ENCODE measurements at places on chromosomes 11 and 22.

DNA sequence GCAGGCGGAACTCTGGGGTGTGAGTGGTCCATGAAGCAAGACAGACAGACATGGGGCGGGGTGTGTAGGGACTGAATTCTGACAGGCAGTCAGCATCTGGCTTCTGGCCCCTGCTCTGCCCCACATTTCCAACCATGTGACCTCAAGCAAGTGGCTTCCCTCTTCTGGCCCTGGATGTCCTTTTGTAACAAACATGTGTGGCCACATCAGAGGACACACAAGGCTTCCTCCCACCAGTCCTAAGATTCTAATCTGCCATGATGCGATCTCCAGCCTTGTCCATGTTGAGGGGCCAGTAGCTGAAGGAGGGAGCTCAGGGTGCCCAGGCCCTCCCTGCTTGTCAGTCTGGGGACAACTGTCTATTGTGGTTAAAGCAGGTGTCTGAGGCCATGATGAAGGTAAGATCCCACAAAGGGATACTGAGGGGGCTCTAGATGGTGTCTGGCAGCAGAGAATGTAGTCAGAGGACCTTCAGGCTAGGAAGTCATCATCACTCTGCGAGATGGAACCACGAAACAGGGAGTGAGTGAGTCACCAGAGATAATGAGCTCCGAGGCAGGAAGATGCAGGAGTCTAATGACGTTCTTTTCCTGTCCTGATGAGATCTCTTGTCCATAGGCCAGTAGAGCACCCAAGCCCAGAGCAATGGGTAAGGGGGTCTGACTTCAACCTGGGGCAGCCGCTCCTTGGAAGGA lies 27.4 kb downstream of the DRD2 start:
- no peak for DNase-seq

- no peak for DNase-seq
Observed at GRCh38 chr11:130474637-130475400, 26.4 kb downstream of the ADAMTS15 start.

DNA sequence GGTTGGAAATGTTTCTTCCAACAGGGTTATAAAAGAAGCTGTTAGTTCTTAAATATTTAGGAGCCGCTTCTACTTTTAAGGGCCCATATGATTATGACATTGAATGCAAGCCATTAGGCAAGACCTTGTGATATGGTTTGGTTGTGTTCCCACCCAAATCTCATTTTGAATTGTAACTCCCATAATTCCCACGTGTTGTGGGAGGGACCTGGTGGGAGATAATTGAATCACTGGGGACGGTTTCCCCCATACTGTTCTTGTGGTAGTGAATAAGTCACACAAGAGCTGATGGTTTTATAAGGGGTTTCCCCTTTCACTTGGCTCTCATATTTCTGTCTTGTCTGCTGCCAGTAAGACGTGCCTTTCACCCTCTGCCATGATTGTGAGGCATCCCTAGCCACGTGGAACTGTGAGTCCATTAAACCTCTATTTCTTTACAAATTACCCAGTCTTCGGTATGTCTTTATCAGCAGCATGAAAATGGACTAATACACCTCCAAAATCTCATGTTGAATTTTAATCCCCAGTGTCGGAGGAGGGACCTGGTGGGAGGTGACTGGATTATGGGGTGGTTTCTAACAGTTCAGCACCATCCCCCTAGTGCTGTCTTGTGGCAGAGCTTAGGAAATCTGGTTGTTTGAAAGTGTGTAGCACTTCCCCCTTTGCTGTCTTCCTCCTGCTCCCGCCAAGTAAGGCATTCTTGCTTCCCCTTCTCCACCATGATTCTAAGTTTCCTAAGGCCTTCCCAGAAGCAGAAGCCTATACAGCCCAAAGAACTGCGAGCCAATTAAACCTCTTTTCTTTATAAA lies 4.3 kb downstream of the CD59 start:
- no peak for DNase-seq

DNA sequence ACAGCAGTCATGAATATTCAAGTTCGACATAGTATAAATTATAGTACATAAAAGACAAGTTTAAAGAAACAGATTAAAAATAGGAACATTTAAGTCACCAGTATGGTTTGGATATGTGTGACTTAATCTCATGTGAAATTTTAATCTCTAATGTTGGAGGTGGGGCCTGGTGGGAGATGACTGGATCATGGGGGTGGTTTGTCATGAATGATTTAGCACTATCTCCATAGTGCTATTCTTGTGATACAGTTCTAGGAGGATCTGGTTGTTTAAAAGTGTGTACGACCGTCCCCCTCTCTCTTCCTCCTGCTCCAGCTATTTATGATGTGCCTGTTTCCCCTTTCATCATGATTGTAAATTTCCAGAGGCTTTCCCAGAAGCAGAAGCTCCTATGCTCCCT lies 3.3 kb downstream of the KDM4E start:
- DNase-seq = no peak

DNA sequence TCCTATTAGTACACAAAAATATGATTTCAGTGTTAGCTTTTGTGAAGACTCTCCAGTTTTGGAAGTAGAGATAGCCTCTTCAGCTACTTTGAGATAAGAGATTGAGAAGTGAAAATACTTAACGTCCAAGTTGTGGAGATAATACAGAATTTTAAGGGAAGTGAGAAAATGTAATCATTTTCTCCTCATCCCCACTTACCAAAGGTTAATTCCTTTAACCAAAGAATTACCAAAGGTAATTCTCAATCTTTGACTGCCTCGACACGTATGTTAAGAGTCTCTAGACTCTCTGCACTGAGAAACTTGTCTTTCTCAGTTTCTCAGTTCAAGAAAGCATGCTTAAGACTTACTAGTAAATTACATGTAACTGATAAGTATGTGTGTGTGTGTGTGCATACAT lies 15.3 kb downstream of the C11orf54 start:
- no peak for DNase-seq

- no peak for DNase-seq
Observed at GRCh38 chr11:47570651-47571356, 5.4 kb downstream of the PTPMT1 start.

DNA sequence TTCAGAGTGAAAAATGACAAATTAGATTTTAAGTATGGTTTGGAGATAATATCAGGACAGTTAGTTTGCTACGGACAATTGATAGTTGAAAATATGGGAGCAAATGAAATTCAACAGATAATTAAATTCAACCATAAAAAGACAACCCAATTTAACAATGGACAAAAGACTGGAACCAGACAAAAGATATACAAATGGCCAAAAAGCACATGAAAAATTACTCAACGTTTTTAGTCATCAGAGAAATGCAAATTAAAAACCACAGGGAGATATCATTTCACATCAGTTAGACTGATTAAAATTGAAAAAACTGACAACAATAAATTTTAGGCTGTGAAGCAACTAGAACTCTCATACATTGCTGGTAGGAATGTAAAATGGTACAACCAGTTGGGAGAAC lies 27.2 kb downstream of the SIK2 start:
- DNase-seq = no peak

GRCh38 chr11:3243880-3244279 lies 11.7 kb upstream of the MRGPRE start:
- no peak for DNase-seq

- no peak for DNase-seq
Observed at GRCh38 chr22:35311551-35311999, 11.9 kb downstream of the TOM1 start.

GRCh38 chr11:45964911-45965389 lies 42.5 kb downstream of the LARGE2 start:
- peak; percentile 78 for DNase-seq

DNA sequence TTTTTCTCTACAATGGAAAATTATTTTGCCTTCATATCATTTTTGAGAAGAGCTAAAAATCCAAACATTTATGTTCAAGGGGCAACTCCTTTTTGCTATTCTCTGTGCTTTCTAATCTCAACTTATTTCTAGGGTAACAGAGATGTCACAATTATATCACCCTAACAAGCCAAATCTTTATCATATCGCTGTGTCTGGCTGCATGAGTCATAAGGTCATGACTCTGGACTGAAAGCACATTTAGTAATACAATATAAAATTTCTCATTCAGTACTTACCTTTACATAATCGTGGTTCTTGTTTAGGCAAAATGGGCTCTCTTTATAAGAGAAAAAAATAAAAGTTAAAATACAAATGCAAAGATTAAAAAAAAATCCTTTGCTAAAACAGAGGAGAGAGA lies 326.0 kb downstream of the CASP12 start:
- no peak for DNase-seq

DNA sequence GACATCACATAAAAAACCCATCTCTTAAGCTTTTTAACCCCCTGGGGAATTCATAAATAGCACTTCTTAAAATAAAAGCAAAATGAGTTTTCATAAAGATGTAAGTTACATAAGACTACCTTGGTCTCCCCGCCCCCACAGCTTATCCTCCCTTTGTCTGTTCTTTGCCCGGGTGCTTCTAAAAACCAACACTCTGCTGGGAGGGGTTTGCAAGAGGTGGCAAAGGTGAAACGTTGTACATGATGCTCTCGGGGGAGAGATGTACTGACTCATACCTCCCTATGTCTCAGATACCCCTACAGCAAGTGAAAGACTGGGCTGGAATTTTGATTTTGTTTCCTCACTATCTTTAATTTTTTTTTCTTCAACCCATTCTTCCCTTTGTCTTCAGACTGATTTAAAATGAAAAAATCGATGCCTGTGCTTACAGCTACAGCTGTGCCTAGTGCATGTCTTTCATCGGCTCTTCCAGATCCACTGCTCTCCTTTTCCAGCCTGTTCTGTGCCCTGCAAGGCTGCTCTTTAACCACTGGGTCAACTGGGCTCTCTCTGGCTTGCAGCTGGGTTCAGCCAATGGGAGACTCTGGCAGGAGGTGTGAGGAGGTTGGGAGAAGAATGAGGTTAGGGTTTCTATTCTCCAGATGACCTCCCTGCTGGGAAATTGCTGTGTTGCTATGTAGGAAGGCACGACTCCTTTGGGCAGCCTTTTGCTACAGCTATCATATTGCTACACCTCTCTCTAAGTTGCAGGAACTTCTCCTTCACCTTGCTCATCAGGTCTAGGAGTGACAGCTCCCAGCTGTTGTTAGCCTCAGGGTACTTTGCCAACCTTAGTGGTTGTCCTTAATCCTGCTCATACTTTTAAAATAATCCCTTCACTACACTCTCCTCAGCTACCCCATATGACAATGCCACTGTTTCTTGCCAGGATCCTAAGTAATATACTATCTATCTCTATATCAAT lies 266.5 kb downstream of the TENM4 start:
- DNase-seq = no peak

DNA sequence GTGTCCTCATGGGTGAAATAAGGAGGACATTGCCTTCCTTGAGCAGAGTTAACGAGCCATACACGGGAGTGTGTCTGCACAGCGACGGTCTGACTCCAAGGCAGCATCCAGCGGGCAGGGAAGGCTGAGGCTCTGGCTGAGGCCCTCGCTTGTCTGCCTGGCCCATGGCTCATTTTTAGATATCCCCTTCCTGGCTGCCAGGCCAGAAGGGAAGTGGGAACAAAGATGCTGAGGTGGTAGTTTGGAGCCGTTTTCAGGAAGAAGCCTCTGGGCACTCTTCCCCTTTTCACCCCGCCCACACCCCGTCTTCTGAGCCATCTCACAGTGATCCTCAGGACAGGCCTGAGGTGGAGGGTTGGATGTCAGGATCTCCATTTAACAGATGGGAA lies 3.0 kb upstream of the SLCO2B1 start:
- DNase-seq = no peak

DNA sequence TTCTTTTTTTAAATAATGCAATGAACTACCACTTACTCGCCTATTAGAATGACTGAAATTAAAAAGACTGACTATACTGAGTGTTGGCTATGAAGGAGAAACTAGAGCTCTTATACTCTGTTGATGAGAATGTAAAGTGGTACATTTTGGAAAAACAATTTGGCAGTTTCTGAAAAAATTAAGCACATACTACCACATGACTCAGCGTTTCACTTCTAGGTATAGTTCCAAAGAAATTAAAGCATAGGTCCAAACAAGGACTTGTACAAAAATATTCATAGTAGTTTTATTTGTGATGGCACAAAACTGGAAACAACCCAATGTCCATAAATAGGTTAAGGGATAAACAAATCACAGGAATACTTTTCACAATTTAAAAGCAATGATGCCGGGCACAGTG lies 22.4 kb upstream of the SLC29A2 start:
- DNase-seq = no peak

DNA sequence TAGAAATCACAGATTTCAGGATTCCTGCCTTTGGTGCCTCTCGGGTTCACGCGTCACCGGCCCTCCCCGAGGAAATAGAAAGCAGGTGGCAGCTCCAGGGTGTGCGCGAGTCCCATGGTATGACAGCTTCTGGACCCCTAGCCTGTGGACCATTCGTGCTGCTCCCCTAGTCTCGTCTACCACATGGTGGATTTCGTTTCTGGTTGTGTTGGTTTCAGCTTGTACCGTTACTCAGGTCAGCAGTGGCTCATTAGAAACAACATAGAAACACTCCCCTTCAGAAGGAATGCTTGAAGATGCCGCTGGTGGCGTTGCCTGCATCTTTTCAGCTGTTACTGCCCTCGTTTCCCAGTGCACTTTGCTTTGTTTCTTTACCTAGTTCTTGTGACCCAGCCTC lies 700 bp downstream of the TTC17 start:
- no peak for DNase-seq

DNA sequence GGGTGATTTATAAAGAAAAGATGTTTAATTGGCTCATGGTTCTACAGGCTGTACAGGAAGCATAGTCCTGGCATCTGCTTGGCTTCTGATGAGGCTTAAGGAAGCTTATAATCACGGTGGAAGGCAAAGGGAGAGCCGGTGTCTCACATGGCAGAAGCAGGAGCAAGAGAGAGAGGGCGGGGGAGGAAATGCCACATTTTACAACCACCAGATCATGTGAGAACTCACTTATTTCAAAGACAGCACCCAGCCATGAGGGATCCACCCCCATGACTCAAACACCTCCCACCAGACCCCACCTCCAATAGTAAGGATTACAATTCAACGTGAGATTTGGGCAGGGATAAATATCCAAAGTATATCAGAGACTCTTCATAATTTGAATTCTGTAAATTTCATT lies 200.7 kb downstream of the MSANTD4 start:
- no peak for DNase-seq

DNA sequence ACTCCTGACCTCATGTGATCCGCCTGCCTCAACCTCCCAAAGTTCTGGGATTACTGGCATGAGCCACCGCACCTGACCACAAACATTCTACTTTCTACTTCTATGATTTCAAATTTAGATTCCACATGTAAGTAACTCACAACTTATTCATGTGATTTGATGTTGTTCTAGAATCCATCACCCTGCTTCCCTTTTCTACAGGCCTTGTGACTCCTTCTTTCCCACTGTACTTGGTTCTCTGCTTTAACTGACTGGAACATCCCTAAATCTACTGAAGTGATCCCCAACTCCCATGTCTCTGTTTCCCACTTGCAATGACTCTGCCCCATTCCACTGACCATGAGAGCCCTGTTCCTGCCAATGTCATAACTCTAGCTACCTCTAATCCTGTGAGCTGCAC lies 25.7 kb upstream of the MRPL17 start:
- no peak for DNase-seq
